Activated naive CD4-positive, alpha-beta T cell (primary cell): ENCODE measurements at places on chromosomes 16 and 17.

- DNase-seq = no peak
Observed at GRCh38 chr17:80978499-80979497, 12.8 kb upstream of the CHMP6 start.

DNA sequence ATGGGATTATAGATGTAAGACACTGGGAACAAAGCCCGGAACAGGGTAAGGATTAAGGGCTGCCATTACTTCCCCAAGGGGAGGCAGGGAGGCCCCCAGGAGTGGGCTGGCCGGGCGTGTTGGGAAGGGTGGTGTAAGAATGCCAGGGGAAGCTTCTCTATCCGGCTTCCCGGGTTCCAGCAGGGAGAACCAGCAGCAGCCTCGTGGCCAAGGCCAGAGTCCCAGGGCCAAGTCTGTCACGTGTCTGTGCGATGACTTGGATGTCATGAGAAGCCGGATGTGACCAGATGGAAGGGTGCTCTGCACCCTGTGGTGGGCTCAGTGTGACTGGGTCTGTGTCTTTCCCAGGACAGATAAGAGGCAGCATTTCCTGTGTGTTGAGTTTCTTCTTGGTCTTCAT, 52.1 kb downstream of the SCNN1B start:
- DNase-seq = no peak

- no peak for DNase-seq
Observed at GRCh38 chr16:67664258-67664657, 2.3 kb downstream of the ENKD1 start.

- DNase-seq = peak; percentile 25
Observed at GRCh38 chr17:30336369-30337171, 2.7 kb upstream of the TMIGD1 start.

DNA sequence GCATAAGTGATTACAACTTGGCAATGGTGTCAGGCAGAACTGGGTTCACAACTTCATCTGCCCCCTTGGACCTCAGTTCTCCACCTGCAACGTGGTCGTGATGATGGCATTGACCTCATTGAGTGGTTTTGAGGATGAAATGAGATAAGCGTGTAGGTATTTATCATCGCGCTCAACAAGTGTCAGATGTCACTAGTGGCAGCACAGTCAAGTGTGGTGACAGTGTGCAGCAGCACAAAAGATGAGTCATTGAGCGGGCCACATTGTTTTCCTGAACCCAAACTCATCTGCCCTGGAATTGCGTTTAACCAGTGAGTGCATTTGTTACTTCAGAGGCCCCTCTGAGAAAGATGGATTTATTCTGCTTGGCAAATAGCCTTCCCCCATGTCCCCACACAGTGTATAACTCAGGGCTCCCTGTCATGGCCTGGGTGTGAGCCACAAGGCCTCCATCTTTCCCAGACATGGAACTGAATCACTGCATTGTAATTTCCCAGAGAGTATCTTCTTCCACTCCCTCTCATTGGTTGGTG, 20.9 kb downstream of the IRX3 start:
- no peak for DNase-seq

DNA sequence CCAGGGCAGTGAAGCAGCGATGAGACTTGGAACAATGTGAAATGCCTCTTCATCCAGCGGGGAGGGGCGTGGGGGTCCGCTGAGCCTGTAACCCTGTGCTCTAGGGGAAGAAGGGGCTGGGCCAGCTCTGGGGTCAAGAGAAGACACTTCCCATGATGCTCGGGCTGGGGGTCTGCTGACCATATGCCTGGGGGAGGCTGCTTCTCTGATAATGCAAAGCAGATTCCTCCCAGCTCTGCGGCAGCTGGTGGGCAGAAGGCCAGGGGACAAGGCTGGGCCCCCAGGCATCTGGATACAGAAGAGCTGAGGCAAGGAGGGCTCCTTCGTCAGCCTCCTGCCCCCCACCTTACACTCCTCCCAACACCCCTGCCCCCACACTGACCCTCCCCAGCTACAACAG, 24.7 kb downstream of the NGFR start:
- DNase-seq = no peak

DNA sequence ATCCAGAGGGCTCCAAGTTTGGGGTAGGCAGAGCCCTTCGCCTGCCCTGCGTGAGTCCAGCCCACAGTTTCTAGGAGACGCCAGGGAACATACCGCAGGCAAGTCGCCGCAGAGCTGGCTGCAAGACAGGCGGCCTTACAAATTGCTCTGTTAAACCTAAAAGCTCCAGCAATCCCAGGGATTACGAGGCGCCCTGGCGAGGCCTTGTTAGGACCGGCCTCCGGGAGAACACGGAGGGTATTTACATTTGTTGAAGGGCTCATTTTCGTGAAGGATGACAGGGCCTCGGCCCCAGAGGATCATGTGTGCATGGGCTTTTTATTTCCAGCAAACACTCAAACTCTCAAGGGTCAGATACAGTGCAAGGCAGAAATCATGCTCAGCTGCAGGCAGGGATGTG, 77.6 kb upstream of the FOXF1 start:
- DNase-seq = no peak

DNA sequence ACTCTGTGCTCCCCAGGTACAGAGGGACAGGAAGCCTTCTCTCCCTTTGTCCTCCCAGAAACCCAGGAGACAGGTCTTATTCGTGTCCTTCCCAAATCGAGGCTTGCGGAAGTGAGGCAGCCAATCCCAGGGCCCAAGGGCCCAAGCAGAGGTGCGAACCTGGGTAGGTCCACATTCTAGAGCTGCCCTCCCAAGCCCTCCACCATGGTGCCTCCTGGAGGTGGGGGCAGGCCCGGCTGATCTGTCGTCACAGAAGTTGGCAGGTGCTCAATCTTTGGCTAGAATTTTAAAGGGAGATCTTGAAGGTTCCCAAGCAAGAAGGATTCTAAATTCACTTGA, 21.5 kb downstream of the MRC2 start:
- DNase-seq = no peak
